ENCODE measurements at places on chromosomes 3 and 15. TPM values are rescaled to one million over a fixed set of nuclear protein-coding genes. Genes with fewer than 3 reads are reported as not detected.

Gene TNFAIP8L3
- total RNA-seq, result 10.8 TPM

Gene TF
- total RNA-seq, result 40.6 TPM

Gene VPS18
- 17.3 TPM for total RNA-seq

Gene RNF7
- 62.8 TPM for total RNA-seq

- no peak for DNase-seq
These were observed 76.2 kb upstream of the OXTR start for GRCh38 chr3:8845641-8846040.

DNA sequence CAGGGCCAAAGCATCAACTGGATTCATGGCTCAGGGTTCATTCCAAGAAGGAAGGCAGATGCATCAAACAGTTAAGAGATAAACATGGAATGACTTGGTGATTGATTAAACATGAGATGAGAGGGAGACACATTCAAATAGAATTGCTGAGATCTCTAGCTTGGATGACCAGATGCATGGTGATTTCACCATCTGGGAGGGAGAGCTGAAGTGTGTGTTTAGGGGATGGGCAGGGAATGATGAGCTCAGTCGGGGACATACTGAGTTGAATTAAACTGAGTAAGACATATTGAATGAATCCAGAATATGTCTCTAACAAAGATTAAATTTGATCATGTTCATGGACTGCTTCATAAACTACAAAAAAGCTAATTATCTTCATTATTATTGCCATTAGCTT, 35.5 kb downstream of the CADPS start:
- DNase-seq, result no peak

- no peak for DNase-seq
These were observed 5.1 kb downstream of the DUOX1 start for GRCh38 chr15:45134682-45135604.

DNA sequence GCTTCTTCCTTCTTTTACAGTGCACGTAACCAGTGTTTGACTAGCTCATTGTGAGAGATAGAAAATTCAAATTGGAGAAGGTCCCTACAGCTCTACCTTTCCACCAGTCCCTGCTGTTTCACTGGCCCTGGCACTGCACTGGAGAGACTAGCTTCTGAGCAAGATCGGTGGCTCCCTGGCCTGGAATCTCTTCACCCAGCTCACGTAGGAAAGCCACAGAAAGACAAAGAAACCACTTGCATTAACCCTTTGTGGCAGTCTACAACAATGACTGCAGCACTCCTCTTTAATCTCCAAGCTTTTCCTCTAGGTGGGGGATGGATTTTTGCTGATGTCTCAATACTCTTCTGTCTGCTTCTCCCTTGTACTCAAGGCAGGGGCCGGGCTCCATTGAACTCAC, 155.9 kb downstream of the PEX5L start:
- DNase-seq, result no peak

- no peak for DNase-seq
These were observed 47.1 kb downstream of the PARP14 start for GRCh38 chr3:122727766-122728165.

GRCh38 chr3:138479438-138479863, 45.0 kb downstream of the ESYT3 start:
- no peak for DNase-seq

DNA sequence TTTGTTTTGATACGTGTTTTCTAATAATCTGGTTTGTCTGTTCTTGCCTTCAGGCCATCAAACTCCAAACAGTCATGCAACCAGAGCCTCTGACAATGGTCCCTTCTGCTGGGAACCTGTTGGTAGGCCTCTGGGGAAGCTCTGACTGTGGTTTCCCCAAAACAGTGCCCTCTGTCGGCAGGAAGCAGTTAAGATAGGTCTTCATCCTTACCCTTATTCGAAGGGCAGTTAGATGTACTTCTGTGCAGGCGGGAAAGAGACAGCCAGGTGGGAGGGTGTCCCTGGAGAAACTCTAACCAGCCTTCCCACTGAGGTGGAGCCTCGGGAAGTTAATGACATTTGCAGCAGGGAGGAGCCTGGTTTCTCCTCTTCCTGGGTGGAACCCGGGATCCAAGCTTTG, 81.6 kb upstream of the CHMP2B start:
- DNase-seq, result no peak
